ENCODE measurements at places on chromosomes 1 and 21.

DNA sequence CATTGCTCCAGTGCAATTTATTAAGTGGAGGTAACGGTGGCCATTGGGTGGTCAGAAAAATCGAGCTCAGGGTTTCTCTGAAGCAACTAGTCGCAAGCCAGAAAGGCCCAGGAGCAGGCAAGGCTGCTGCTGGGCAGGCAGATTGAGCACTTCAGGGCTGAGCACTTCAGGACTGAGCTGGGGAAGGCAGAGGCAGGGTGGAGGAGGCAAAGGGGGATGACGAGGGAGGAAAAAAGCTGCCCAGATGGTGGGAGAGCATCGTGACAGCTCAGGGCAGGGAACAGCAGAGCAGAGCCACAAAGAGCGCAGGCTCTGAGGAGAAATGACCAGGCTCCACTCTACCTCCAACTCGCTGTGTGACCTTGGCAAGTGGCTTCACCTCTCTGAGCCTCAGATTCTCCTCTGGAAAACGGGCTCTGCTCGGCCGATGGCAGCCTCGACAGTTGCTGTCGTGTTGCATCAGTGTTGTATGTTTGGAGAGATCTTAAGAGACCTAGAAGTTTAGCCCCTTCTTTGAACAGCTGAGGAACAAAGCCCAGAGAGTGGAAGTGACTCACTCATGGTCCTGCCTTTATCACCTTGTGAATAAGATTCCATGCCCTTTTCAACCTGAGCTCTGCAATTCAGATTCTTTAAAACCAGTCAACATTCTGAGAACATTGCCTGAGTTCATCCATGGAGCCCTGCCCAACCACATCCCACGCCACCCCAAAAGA, 141.4 kb downstream of the SYF2 start:
- no peak for DNase-seq

DNA sequence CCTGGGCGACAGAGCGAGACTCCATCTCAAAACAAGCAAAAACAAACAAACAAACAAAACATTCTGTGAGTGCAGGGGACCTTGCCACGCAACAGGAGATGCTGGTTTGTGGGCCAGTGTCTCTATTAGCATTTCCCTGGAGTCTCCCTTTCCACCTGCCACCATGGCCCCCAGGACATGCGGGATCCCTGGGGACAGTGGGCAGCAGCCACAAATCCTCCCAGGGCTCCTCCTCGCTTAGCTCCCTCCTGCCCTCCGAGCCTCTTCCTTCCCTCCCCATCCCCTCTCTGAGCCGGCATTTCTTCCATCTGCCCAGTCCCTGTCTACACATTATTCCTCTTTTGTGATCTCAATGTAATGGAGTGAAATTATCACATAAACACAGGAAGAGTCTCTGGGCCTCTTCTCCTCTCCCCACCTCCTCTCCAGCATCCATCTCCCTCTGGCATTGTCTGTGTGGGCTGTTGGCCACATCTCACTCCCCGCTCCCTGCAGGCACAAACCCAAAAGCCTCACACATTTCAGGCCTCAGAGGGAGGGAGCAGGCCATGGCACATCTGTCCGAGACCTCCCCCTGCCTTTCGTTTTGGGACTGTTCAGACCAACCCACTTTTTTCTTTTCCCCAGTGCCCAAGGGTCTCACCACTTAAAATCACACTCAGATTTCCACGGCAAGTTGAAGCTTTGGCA, 144.3 kb downstream of the MIS18A start:
- DNase-seq = no peak

DNA sequence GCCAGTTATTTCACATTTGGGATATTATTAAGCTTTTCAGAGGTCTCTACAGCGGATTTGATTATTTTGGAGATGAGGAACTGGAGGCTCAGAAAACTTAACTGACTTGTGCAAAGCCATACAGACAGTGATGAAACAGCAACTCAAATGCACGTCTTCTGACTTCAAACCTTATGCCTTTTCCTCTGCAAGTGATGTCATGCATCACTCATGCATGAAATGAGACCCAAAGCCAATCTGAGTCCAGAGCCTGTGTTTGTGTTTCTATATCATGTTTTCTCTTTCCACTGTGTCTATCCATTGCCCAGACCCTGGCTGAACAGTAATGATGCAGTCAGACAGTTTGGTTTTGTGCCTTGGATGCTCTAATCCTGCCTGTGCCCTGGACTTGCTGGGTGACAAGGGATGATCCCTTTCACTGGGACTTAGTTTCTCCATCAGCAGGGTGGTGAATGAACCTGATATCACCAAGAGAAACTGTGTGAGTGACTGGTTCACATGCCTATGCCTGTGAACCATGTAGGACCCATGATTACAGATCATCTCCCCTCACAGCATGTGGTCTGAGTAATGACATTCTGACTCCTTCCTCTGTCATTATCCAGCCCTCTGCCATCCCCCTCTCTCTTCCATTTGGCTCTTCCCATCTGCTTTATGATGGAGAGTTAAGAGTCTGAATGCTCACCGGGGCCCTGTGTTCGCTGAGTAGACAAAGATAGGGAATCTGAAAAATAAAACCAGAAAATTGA, 33.4 kb downstream of the SLAMF6 start:
- no peak for DNase-seq

DNA sequence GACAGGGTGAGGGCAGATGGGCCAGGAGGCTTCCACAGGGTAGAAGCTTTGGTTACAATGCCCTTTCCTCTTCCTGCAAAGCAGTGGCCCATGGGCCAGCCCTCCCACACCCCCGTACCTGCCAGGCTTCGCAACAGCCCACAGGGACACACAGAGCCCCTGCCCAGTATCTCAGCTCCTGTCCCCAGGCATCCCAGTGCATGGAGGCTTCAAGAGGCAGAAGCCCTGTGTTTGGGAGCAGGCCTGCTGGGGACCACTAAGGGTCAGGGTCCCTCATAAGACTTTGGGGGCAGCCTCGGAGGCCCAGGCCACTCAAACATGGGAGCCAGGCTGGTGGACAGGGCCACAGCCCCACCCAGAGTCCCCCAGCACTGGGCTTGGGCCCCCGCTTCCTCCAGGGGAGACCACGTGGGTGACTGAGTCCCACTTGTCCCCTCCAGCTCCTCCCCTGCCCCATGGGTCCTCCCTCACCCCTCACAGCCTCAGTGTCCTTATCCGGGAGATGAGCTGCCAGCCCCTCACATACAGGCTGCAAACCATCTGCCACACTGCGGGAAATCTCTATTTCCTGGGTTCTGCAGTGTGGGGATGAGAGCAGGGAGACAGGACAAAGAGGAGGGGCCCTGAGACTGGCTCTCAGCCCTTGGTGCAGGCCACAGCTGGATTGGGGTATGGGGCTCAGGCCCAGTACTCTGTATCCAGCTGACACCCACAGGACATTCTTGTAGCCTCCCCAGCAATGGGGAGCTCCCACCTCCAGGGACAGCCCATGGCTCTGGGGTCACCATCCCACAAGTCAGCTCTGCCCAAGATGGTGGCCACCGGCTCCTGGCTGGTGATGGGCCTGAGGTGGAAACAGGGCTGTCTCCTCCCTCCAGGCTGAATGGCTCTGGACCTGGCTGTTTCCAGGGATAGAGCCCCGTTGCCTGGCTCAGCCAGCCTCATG, 50.7 kb downstream of the WNT9A start:
- no peak for DNase-seq

- DNase-seq = no peak
Measured at GRCh38 chr1:177830531-177831135, 139.2 kb downstream of the SEC16B start.

- DNase-seq = no peak
Measured at GRCh38 chr1:46094471-46095005, 37.9 kb downstream of the PIK3R3 start.

GRCh38 chr1:200432586-200432985, 22.8 kb upstream of the ZNF281 start:
- DNase-seq = no peak

DNA sequence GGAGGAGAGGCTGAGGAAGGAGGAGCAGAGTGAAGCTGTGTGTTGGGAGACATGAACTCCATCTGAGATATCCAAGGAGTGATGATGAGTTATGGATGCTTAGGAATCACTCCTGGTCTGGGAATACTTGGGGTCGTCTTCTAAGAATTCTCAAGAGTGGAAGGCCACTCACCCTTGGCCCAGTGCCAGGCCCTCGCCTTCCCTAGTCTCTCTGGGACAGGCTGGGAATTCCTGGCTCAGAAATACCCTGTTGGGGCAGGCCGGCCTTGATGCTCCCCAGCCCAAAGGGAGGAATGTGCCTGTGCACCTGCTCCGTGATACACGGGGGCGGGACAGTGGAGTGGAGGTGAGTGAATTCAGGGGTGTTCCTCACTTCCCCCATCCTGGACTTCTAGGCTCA, 12.6 kb upstream of the LMNA start:
- no peak for DNase-seq

GRCh38 chr1:100034470-100034869, 64.7 kb downstream of the SLC35A3 start:
- peak; percentile 54 for DNase-seq

GRCh38 chr1:33971018-33971710, 107.3 kb downstream of the HMGB4 start:
- DNase-seq = no peak

GRCh38 chr1:201724766-201725118, 104.2 kb upstream of the IPO9 start:
- no peak for DNase-seq

DNA sequence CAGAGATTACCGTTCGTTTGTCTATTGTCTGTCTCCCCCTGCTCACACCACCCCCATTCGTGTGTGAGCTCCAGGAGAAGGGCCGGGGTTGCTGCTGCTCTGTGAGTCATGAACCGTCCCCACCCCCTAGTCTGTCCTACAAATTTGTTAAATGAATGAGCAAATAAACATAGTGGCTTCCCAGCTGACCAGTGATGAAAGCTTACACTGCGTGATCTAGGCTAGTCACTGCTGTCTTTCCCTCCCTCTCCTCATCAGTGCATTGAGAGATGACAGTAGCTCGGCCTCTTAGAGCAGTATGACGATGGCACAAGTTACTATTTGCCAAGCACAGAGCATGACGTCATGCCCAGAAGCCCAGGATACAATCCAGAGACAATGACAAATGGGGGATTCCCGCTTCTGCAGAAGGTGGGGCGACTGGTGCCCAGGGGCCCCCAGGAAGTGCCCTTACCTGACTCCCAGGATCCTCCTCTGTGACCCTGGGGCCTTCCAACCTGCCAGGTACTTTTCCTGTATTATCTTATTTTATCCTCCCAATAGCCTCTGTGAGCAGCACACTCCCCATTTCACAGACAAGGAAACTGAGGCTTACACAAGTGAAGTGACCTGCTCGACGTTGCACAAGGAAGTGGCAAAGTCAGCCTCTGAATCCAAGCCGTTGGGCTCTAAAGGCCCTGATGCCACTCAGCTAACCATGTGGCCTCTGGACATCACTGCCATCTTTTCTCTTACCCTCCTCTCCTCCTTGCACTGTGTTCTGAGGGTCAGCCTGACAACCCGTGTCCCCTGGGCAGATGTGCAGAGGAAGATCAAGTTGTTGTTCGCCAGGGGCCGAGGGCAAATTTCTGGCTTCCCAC, 8.6 kb upstream of the EPHA2 start:
- peak; percentile 69 for DNase-seq

DNA sequence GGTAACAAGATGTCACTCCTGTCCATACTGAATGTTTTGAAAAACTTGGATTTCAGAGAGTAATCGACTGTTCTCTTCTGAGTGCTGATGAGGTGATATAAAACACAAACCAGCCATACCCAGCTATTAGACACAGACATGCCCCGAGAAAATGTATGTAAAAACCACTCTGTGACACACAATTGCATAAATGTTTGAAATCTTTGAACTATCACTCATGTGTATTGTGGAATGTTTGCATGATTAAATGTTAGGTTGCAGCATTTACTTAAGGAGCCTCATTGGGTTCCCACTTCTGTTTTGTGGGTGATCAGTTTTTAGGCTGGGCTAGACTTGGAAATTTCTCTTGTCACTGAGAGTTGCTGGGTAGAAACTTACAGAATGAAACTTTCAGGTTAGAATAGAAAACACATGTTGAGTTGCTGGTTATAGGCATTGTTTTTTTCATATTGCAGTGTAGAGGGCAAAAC, 270.4 kb upstream of the B3GALT2 start:
- DNase-seq = no peak

GRCh38 chr21:46613391-46613790, 8.5 kb upstream of the S100B start:
- no peak for DNase-seq

DNA sequence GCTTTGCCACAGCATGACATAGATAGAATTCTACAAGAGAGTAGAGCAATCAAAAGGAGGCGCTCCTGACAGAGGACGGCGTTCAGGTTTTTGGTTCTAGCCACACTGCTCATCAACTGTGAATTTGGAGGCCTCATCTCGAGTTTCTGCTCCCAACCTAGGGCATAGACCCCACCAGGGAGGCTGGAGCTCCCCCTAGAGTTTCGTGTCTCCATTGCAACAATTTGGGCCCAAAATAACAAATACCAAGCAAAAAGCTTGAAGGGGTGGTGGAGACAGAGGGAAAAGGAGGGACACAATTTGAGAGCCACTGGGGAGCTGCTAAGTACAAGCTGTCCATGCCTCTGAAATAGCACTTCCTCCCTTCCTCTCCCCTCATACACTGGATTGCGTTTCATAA, 297.0 kb downstream of the GPATCH2 start:
- peak; percentile 36 for DNase-seq

- DNase-seq = no peak
Measured at GRCh38 chr1:109485001-109485400, 1.3 kb downstream of the ATXN7L2 start.

DNA sequence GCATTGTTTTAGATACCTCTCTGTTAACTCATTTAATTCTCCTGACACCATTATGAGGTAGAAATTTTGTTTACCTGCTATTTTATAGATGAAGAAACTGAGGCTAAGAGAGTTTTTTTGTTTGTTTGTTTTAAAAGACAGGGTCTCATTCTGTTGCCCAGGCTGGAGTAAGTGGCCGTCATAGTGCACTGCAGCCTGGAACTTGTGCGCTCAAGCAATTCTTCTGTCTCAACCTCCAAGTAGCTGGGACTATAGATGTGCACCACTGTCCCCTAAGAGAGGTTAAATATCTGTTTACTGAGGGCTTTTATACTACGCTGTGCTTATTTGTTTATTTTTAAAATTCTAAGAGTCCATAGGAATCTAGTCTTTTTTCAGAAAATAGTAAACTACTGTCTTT, 43.7 kb upstream of the CACYBP start:
- no peak for DNase-seq

DNA sequence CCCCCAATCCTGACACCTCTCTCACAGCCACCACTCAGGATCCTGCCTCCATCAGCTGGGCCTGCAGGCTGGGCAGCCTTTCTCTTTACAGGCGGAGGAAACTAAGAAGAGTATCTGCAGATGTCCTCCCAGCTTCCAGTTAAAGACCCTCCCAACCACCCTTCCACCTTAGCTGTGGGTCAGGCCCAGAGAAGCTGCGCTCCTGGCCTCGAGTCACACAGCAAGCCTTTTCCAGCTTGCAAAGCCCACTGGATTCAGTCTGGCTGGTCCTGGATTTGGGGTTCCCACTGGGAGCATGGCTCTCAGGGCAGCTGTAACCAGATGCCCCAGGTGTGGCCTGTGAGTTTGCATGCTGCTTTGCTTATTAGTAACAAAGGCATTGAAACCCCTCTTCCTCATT, 19.9 kb downstream of the KCNQ4 start:
- DNase-seq = no peak

DNA sequence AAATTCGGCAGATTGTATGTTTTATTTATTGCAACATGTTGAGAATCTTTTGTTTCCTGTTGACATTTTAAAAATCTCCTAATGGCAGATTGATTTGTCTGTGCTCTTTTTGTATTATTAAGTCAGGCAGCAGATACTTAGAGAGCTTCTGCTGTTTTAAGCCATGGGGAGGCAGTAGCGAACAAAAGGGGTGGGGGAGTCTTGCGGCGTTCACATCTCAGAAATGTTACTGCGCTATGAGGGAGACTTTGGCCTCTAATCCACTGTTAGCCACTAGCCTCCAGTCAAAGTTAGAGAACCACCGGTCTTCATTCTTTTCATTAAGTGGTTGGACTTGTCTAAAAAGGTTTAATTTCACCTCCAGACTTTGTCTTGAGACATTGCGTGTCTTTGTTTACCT, 93.6 kb downstream of the DYRK1A start:
- peak; percentile 14 for DNase-seq

Data from ACHN (cell line).